Dermis microvascular lymphatic vessel endothelial cell (primary cell): ENCODE measurements at places on chromosomes 16 and 17. TPM values are rescaled to one million over a fixed set of nuclear protein-coding genes. Genes with fewer than 3 reads are reported as not detected.

DNA sequence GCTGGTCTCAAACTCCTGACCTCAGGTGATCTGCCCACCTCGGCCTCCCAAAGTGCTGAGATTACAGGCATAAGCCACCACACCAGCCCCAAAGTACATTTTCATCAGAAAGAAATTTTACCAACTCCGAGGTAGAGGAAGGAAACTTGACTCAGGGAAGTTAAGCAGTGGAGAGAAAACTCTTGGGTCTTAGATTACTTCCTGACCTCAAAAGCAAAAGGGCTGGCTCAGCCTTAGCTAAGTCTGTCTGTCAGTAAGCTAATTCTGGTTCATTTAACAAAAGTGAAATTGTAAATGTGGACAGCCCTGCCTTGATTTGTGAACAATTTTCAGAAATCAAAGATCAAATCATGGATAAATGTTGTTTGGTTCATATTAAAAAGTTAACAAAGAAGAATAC, 30.6 kb downstream of the MAP2K6 start:
- DNase-seq, result no peak

DNA sequence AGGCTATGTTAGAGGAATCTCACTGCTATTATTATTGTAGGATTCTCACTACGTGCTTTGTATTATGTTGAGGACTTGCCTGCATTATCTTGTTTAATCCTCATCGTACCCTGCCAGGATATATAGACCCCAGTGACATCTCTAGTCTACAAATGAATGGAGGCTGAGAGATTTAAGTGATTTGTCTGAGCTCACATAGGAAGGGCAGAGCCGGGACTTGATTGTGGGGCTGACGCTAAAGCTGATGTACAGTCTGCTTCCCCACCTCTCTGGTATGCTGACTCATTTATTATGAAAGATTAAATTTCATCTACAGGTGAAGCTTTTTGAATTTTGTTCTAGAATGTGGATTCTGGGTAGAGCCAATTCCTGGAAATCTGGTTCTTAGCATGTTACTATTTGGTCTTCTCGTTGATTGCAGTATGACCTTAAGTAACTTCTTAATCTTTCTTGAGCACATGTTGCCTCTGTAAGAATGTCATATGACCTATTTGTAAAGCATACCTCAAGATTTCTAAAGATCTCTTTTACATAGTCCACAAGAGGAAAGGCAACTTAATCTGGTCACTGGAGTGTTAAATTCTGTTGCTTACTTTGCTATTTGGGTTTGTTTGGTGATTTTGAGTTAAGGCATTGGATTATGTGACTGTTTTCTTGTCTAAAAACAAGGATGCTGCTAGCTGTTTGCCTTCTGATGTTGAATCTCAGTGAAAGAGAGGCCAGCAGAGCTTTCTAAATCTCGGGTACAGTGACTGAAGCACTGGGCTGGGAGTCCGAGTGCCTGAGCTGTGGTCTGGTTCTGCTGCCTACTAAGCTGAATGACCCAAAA, 12.4 kb downstream of the METTL9 start:
- no peak for DNase-seq

KIF19 gene
- total RNA-seq, result 1.5 and 1.8 TPM in 2 replicates

DNA sequence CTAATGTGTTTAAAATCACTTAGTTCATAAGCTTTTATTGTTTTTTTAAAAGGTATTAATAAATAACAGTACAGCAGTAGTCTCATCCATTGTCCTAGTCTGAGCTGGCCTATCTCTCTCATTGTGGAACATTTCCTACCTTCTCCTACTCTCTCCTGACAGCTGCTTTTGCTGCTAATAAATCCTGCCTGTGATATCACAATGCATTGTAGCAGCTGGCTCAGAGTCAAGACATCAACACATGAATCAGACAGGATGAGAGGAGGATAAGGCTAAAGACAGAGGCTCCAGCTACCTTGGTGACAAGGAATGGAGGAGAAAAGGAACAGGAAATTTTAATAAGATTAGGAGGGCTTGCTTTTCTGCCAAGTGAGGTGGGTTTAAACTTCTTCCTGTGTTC, 626.1 kb downstream of the HS3ST4 start:
- no peak for DNase-seq

- peak; percentile 69 for DNase-seq
These were observed 3.9 kb downstream of the ITGA3 start for GRCh38 chr17:50059759-50060273.

DNA sequence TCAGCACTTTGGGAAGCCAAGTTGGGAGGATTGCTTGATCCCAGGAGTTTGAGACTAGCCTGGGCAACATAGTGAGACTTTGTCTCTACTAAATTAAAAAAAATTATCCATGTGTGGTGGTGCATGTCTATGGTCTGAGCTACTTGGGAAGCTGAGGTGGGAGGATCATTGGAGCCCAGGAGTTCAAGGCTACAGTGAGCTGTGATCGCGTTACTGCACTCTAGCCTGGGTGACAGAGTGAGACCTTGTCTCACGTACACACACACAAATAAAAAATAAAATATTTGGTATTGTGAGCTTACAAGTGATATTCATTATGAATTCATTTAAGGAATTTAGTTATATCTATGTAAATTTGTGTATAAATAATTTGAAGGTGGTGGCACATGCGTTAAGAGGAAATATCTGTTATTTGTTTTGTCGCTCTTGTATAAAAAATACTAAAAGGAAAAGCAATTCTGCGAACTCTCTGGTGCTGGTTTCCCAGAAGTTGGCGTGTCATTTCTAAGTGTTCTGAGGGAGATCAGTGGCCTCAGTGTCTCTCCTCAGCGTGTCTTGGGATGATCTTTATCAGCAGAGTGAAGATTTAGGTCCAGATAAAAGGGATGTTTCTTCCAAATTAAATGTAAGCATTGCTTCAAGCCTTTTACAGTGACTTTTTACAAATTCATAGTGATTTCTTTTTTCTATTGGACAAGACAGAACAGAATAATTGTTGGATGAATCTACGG, 187.6 kb downstream of the FTO start:
- no peak for DNase-seq
